Stimulated activated naive CD4-positive, alpha-beta T cell (primary cell): ENCODE measurements at places on chromosomes 12 and 14.
A peak's percentile ranks its signal among the peaks of the same experiment; 100 is the strongest.

DNA sequence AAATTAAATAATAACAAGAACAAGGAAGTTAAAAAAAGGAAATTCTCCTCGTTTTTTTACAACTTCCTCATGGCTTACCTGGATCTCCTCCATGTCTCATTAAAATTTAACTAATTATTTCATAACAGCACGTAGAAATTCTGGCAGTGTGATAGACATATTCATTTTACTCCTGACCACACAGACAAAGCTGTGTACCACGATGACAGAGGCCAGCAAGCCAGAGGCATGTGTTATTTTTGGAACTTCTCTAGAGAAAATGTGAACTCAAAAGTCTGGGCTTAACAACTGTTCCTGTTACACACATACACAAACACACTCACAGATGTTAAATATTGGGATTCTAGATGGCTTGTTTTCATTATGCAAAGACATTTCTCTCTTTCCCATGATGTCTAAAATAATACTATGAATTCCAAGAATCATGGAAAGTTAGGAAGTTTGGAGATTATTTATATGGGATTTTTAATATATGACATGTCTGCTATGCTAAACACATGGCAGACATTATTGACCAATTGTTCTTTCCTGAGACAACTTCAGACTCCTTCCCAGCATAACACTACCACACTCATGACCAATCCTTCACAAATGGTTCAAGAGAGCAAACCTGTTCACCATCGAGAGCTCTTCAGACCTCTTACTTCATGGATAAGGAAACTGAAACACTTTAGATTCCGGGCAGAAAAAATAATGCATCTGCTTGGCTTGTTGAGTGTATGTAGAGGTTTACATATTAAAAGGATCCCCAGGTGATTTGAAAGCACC lies 158.7 kb downstream of the DACT1 start:
- DNase-seq: no peak

DNA sequence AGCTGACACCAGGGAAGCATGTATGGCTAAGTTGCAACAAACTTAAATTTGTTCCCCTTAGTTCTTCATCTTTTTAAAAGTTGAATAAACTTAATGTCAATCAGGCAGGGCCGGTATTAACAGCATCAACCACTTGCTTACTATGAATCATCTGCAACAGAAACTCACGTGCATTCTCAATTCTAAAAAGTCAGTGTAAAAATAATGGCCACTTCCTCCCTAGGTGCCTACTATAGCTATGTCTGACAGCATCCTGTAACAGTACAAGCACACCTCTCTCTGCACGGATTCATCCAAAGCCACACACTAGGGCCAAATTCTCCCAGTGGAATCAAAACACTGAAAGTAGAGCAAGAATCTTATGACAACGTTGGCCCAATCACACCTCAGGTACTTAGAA lies 48.6 kb downstream of the PPP1R36 start:
- DNase-seq: no peak

DNA sequence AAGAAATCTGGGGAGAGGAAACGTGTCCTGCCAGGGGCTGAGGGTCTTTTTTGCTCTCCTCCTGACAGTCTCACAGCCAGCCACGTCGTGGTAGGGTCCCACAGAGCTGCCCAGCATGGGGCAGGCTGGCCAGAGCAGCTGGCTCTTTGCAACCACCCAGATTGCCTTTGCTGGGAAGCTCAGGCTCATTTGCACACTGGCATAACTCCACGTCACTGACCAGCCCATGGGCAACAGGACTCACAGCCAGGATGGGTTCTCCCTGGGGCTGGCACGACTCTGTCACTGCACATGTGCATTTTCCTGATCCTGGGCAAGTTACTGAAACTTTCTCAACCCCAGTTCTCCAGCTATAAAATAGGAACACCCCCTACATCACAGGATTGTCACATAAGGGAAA lies 242.2 kb downstream of the DPF3 start:
- no peak for DNase-seq

DNA sequence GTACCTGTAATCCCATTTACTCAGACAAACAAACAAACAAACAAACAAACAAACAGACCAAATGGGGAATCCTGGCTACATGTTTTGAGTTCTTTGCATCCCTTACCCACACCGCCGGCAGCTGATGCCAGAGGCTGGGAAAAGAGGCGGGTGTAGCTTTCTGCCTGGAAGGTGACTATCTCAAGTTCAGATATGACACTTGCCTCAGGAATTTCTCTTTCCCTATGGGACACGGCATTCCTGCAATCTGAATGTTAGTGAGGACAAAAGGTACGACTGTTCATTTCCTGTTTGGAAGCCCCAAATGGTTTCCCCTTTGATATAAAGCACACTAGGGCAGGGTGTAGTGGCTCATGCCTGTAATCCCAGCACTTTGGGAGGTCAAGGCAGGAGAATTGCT lies 2.9 kb downstream of the MYL2 start:
- DNase-seq: no peak

- no peak for DNase-seq
These were observed 70.7 kb downstream of the CDK17 start for GRCh38 chr12:96329545-96329944.

- DNase-seq: no peak
These were observed 358.6 kb downstream of the DUSP6 start for GRCh38 chr12:88993651-88994050.

DNA sequence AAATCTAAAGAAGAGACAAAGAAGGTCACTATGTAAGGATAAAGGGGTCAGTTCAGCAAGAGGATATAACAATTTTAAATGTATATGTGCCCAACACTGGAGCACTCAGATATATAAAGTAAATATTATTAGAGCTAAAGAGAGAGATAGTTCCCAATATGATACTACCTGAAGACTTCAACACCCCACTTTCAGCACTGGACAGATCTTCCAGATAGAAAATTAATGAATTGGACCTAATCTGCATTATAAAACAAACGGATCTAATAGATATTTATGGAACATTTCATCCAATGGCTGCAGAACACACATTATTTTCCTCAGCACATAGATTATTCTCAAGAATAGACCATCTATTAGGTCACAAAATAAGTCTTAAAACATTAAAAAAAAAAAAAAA lies 24.1 kb upstream of the SRGAP1 start:
- no peak for DNase-seq

- DNase-seq: no peak
These were observed 160.0 kb upstream of the E2F7 start for GRCh38 chr12:77225373-77225772.

GRCh38 chr12:57891542-57892228 lies 45.2 kb upstream of the CTDSP2 start:
- DNase-seq: no peak

DNA sequence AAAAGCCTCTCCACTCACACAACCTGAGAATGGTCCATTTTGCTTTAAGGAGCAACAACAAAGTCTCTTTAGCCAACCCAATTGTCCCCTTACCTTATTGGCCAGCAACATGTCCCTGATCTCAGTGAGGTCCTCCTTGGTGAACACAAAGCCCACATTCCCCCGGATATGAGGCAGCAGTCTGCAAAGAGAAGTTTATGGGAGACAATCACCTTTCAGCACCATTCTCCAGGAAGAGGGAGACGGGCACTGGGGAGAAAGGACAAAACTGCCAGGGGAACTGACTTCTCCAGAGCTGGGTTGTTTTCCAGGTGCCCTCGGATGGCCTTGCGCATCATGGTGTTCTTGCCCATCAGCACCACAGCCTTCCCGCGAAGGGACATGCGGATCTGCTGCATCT lies 1.9 kb downstream of the RPLP0 start:
- no peak for DNase-seq

DNA sequence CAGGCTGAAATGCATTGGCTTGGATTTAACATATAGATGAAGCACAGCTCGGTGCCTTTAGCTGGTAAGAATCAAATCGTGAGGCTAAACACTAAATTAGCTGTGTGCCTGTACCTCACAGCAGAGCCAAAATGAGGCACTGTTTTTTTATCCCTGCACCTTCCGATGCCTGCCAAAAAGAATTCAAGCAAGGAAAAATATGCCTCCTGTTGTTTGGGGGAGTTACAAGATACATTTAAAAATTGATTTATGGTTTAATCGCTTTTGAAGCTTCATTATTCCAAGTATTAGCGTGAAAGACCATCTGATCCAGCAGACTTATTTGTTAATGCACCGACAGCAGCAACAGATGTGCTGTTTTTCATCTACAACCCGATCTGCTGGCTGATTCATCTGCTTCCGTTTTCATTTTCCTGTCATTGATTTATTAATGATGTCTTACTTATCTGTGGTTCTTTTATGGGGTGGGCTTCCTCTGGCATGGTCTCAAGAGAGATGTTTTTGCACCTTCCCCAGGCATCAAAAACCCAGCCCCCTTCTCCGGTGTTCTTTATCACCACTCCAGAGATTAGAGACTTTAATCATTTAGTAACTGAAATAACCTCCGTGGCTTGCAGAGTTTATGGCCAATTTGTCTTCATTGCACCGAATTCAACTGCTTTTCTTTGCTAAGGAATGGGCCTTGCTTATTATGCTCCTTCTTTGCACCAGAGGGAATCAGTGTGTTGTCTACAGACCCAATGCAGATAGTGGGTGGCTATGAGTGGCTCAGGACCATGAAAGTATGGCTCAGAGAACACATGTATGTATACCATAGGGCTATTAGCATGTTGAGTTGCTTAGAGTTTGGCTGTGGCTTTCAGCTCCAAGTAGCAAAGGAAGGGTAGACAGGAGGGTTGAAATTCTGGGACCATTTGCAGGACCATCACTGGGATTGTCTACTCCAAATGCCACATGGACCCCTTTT lies 166.8 kb upstream of the TMEM260 start:
- no peak for DNase-seq

GRCh38 chr14:105529569-105530284 lies 3.3 kb downstream of the TMEM121 start:
- DNase-seq: peak; percentile 20

GRCh38 chr14:53525608-53526007 lies 372.5 kb upstream of the DDHD1 start:
- no peak for DNase-seq

DNA sequence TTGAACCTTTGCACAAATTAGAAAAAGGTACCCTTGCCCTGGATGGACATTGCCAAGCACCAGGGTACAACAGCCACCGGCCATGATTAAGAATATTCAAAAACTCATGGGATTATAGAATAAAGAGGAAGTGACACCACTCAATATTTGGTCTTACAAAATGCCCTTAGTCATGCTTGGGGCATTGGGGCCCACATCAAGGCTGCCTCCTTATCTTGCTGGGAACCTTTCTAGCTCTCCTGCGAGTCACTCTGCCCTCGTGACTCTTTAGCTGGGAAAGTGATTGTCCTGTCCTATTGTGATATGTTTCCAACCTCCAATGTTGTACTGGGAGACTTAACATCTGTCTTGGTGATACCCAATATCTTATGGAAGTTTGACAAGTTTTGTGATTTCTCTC lies 57.8 kb downstream of the GTF2A1 start:
- no peak for DNase-seq

- no peak for DNase-seq
These were observed 101.5 kb upstream of the USP15 start for GRCh38 chr12:62158461-62159360.

- no peak for DNase-seq
These were observed 43.8 kb downstream of the LRCOL1 start for GRCh38 chr12:132566516-132567131.

- DNase-seq: no peak
These were observed 124.5 kb downstream of the PTPRO start for GRCh38 chr12:15446807-15447206.

DNA sequence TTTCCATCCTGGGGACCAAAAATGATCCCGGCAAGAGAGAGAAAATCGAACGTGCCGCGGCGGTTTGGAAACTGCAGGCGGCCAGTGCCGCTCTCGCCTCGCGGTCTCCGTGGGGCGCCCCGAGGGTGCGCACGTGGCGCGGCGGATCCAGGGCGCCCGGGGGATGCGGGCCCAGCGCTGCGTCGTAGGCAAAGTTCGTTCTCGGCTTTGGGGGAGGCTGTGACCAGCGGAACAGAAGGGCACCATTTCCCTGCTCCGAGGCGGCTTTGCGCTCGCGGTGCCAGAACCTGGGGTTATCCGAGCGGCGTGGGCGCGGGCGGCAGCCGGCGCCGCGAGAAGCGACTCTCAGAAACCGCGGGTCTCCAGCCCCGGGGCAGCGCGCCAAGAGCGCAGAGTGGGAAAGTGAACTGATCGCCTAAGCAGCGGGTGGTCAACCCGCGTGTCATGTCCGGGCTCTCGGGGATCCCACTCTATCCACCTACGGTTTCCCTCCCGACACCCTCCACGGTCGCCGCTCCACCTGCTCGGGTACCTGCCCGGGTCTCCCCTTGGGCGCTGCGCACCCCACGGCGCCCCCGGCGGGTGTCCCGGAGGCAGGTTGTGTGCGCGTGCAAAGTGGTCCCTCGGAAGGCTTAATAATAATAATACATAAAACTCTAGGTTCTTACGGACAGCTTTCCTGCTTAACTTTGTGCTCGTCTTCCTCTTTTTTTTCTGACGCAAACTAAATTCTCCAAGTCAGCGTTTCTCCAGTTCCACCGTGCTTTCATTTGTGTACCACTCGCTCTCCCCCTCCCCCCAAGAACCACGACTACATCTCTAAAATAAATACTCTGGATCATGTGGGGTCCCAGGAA lies 1.2 kb downstream of the ESRRB start:
- DNase-seq: no peak

- peak; percentile 79 for DNase-seq
These were observed 66.7 kb downstream of the RESF1 start for GRCh38 chr12:32025906-32026305.

DNA sequence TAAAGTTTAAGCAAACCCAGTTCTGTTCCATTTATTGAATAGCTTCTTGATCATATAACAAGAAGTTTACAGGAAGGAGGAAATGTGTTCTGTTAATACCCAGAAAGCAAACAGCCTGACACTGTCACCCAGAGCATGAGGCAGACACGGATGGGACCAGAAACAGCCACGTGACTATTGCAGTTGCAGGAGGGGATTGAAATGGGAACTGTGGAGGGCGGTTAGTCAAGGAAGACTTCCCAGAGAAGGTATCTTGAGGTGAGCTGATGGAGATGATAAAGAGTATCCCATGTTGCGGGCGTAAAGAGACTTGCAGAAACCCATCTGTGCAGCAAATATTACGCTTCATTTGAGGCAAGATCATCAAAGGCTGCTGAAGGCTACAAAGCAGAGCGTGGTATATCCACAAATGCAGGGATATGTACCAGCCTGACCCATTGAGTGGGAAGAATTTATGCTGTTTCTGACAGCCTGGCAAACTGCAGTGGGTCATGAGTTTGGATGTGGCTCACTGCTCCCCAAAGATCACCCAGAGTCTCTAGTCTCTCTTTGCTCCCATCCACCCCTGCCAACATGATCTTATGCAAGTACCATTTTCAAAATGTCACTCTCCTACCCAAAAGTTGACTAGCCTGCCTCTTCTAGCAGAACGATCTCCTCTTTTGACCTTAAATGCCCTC lies 20.7 kb downstream of the KRT76 start:
- no peak for DNase-seq

DNA sequence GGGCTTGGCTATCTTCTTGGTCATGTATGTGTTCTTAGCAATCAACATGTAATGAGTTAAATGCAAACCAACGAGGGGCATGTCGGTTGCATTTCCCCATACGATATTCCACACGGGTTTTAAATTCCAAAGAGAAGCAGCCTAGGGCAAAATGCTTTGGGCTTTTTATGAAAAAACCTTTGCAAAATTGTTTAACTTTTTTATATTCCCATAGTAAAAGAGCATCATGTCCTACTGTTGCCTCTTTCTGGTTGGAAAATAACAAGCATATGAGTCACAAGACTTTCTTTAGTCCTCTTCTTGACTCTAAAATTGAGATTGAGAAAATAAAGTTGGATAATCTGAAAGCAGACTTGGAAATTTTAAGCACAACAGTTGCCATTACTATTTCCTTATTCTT lies 3.8 kb upstream of the DIO2 start:
- no peak for DNase-seq

- DNase-seq: no peak
These were observed 2.8 kb upstream of the KRT75 start for GRCh38 chr12:52436828-52437474.
